ENCODE measurements at places on chromosomes 3 and 15.

GRCh38 chr15:54298396-54298795, 320.2 kb downstream of the UNC13C start:
- no peak for DNase-seq

- DNase-seq, result no peak
These were observed 900.5 kb downstream of the EPHA3 start for GRCh38 chr3:90007778-90008499.

- DNase-seq, result no peak
These were observed 140.2 kb downstream of the TPRA1 start for GRCh38 chr3:127450331-127450730.

GRCh38 chr3:127670761-127671522, 1.8 kb upstream of the ABTB1 start:
- DNase-seq, result no peak

DNA sequence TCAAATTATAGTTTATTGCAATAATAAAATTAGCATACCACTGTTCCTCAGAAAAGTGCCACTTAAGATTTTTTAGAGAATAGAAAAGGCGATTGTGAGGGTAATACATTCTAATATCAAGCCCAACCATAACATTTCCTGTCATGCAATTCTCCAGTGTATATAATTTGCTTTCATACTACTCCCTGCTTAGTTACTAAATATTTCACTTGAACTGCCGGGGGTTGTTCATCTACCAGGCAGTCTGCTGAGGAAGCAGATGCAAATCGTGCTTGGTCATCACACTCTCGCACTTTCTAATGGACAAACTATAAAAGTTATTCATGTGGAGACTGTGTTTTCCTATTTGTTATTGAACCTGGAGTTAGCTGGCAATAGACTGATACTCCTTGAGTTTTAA, 645.6 kb upstream of the CBLB start:
- no peak for DNase-seq

DNA sequence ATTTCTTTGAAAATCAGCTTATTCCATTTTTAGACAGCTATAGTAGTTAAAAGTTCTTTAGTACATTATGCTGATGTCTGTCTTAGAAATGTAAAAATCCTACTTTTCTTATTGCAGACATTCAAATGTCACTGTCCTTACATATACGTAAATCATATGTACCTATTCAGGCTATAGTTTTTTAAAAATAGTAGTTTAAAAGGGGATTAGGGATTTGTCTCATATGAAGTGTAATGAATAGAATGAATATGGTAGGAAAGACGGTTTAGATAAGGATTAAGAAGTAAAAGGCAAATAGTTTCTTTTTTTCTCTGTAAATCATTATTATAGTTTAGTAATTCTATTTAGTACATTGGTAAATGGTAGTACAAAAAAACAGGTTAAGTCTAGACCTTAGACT, 7.4 kb downstream of the DIPK2A start:
- no peak for DNase-seq

- no peak for DNase-seq
These were observed 1018.7 kb downstream of the ROBO1 start for GRCh38 chr3:78749056-78749455.

GRCh38 chr3:160577556-160578195, 12.3 kb upstream of the KPNA4 start:
- DNase-seq, result no peak

GRCh38 chr15:27869697-27870281, 229.3 kb downstream of the OCA2 start:
- DNase-seq, result no peak

DNA sequence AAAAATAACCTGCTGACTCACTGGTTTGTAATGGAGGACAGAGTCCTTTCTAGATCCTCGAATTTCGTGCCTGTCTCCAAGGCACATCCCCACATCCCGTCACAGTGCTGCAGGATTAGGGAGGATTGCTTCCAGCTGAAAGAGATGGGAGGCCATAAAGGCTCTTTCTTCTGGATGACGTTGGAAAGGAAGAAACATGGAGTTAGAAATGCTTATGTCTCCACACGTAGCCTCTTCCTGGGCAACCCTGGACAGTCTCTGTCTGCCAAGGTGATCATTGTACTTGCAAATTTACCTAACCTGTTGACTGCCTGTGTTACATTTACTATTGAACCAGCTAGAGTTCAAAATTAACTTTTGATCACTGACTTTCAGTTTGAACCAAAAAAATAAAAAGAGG, 27.6 kb upstream of the VILL start:
- DNase-seq, result no peak

DNA sequence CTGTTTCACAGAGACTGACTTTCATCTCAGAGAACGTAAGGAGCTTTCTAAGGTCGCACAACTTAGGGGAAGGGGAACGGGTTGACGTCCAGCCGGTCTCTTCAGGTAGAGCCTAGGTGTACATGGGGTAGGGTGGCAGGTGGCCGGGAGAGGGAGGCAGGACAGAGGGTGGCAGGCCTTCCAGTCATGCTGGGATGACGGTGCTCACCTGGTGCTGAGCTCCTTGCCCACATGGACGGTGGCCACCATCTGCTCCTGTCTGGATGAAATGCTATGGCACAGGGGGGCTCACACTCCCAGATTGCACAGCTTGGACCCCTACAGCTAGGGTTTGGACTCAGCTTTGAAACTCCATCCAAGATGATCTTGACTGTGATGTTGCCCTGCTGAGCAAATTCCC, 144.5 kb downstream of the ATP10A start:
- no peak for DNase-seq

DNA sequence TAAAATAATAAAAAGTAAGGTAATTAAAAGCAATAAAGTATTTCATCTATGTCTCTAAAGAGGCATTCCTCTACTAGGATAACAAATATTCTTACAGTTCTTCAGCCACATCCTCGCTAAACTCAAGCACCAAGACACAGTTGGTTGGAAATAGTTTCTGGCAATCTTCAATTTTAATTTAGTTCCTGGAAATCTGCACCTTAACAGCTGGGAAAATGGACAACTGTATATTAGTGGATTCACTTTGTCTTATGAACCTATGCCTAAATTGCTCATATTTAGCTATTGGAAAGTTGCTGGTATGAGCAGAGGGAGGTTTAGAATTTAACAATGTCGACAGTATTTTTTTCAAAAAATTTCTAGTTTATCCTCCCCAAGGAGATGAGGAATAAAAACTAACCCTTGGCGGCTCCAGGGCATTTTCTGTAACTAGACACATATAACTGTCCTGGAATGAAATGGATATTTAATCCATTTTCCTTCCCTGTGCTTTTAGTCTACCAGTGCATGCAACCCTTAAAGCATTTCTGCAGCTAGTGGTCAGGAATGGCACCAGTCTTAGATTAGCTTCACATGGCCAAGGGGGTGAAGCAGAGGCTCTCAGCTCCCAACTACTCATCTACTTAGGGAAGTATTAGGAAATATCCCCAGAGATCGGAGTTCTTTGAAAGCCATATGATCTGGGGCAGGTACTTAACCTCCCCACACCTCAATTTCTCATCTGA, 290.0 kb upstream of the THBS1 start:
- no peak for DNase-seq

DNA sequence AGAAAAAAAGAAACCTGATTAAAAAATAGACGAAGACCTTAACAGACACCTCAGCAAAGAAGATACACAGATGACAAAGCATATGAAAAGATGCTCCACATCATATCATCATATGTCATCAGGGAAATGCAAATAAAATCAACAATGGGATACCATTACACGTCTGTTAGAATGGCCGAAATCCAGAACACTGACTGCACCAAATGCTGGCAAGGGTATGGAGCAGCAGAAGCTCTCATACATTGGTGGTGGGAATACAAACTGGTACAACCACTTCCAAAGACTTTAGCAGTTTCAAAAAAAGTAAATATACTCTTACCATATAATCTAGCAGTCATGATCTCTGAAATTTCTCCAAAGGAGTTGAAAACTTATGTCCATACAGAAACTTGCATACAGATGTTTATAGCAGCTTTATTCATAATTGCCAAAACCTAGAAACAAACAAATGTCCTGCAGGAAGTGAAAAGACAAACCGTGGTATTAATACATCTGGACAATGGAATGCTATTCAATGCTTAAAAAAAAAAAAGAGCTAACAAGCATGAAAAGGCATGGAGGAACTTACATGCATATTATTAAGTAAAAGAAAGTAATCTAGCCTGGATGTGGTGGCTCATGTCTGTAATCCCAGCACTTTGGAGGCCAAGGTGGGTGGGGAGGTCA, 107.4 kb downstream of the HES1 start:
- no peak for DNase-seq

GRCh38 chr15:34434627-34435305, 2.8 kb downstream of the GOLGA8A start:
- DNase-seq, result no peak

All from iPS DF 6.9 (cell line).